T-helper 2 cell (primary cell): ENCODE measurements at places on chromosomes 4 and X.

GRCh38 chr4:150135134-150135772 lies 57.0 kb downstream of the DCLK2 start:
- peak; percentile 42 for DNase-seq

- DNase-seq, result no peak
Observed at GRCh38 chr4:151158979-151159378, 59.6 kb downstream of the RPS3A start.

DNA sequence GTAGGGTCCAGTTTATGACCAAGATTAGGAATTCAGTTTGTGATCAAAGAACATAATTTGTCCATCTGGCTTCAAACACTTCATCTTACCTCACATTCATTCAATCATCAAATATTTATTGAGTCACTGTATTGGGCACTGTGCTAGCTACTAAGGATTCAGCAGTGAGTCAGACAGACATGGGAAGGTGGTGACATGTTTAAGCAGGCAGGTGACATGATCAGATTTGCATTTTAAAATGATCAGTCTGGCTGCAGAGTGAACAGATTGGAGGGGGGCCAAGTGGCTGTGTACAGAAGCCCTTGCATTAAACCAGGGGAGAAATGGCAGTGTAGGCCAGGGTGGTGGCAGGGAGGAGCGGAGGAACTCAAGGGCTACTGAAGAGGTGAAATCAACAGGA lies 25.1 kb upstream of the APLN start:
- no peak for DNase-seq

DNA sequence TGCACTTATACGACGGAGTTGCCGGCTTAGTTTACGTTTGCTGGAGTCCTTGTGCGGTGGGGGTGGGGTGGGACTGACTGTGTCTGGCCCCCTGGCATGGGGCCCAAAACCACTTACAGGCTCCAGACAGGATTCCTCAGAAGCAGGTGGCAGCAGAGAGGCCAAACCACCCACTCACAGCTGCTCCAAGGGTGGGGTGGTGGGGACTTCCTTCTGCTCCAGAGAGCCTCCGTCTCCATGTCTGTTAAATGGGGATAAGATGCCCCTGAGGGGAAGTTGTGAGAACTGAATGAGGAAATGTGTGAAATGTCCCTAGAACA lies 36.7 kb downstream of the PSAPL1 start:
- DNase-seq, result no peak

DNA sequence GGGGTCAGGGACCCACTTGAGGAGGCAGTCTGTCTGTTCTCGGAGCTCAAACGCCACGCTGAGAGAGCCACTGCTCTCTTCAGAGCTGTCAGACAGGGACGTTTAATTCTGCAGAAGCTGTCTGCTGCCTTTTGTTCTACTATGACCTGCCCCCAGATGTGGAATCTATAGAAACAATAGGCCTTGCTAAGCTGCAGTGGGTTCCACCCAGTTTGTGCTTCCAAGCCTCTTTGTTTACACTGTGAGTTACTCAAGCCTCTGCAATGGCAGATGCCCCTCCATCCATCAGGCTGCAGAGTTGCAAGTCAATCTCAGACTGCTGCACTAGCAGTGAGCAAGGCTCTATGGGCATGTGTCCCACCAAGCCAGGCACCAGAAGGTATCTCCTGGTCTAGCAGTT lies 158.1 kb downstream of the DTHD1 start:
- no peak for DNase-seq

DNA sequence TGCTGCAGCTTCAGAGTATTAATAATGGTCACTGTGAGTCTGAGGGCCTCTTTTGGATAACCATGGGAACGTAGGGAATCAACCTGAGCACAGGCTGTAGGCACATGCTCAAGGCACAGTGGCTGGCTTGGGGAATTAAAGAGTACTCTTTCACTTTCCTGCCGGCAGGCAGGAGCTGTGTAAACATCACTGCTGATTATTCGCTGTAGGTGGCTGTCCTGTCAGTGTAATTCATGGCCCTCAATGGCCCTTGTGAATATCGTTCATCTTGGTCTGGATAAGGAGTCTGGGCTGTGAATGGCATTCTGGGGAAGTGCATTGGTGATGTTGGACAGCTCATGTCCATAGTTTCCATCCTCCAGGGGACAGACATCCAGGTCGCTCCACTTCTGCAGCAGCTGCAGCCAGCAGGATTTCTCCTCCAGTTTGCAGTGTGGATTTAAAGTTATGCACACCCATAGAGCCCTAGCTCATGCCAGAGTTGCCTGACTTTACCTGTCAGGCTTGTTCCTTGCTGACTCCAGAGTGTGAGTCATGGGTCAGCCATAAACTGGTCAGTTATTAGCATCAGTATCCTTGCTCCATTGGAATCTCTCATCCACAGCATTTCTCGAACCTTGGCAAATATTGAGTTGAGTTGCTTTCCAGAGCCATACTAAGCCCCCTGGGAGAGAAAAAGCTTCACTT lies 43.0 kb downstream of the C4orf33 start:
- DNase-seq, result no peak

- no peak for DNase-seq
Observed at GRCh38 chrX:150060406-150060805, 122.1 kb upstream of the EOLA2 start.

GRCh38 chr4:856225-856901 lies 30.4 kb upstream of the CPLX1 start:
- peak; percentile 64 for DNase-seq

DNA sequence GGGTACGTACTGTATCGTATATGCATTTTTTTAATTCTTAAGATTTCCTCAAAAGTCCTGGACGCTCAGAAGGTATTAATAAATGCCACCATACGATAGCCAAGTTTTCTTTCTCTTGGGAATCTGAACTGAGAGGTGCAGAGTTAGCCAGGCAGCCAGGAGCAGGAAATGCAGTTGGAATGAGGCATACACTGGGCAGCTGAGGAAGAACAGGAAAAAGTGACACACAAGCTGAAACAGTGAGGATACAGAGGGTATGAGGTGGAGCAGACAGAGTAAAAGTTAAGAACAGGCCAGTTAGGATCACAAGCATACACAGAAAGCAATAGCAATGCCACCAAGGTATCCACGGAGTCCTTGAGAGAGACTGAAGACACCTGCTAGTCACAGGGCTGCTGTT lies 13.4 kb downstream of the UFSP2 start:
- DNase-seq, result no peak

DNA sequence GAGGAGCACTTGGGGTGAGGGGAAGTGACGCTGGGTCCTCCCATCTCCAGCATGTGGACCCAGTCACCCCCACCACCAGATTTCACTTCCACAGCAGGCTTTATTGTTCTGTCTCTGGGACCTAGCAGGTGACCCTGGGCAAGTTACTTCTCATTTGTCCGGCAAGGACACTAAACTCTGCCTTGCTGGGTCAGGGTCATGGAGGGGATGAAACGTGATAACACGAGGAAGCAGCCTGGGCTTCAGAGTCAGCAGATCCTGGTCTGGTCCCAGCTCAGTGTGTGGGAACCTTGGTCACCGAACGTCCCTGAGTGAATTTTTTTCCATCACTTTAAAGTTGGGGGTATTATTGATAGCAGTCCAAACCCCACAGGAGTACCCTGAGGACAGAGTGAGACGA lies 3.9 kb downstream of the UBA1 start:
- DNase-seq, result no peak

DNA sequence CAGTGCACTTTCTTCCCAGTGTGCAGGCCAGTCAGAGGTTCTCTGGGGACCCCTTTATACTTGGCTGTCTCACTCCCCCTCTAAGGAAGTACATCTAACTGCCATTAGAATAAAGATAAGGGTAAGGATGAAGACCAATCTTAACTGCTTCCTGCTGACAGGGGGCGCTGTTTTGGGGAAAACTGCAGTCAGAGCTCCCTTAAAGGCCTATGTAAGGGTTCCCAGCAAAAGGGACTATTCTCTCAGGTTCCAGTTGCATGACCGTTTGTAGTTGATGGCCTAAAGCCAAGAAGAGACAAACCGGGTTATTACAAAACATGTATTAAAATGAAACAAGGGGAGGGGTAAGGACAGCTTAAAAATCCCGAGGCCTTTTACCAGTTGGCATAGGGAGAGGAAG lies 115.6 kb upstream of the SPIN4 start:
- DNase-seq, result no peak

- DNase-seq, result no peak
Observed at GRCh38 chrX:124226129-124226528, 106.3 kb upstream of the TEX13D start.

- no peak for DNase-seq
Observed at GRCh38 chrX:104913348-104913747, 307.1 kb downstream of the TEX13A start.
